ENCODE measurements at places on chromosomes 16 and 17.

DNA sequence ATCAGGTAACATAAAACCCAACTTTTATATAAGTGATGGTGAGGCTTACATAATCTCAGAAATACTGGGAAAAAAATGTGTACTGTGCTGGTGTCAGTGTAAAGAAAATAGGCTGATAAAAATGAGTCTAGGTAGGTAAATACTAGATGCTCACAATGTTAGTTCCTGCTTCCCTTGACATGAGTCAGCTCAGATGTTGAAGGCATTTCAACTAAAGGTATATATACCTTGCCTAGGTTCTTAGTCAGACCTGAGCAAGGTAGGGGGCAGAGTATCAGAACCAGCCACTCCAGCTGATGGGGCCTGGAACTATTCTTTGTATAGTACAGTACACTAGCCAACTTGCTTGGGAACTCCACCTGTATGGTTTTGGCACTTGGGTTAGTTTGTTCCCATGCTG lies 51.0 kb upstream of the CA10 start:
- no peak for DNase-seq

DNA sequence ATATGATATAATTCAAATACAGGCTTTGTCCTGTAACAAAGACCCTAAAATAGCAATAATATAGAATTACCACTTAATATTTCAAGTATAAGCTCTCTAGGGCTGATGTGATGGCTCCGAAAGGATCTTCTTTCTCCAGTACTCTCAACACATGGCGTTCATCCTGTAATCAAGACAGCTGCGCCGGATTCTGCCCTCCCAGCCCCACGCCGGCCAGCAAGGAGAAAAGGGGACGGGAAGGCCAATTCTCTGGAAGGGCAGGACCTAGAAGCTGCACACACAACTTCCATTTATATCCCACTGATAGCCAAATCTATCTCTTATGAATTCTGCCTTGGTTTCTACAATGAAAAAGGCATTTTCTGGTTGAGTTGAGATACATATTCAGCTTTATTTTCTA lies 32.0 kb downstream of the CCDC182 start:
- no peak for DNase-seq

- no peak for DNase-seq
Observed at GRCh38 chr17:7440113-7440833, 961 bp downstream of the FGF11 start.

DNA sequence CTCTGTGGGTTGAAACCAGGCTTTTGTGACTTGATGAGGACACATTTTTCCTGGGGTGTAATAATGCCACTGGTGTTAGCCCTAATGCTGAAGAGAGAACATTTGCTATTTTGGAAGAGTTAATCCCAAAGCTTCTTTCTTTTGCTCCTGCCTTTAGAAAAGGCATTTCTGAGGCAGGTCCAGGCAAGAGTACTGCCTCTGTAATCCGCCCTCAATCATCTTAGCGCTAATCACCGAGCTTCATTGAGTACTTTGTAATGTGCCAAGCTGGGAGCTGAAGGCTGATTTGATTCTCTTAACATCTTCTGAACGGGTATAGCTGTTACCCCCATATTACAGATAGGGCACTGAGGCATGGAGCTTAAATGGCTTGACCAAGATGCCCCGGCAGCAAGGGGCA lies 60.3 kb downstream of the AKAP1 start:
- no peak for DNase-seq

DNA sequence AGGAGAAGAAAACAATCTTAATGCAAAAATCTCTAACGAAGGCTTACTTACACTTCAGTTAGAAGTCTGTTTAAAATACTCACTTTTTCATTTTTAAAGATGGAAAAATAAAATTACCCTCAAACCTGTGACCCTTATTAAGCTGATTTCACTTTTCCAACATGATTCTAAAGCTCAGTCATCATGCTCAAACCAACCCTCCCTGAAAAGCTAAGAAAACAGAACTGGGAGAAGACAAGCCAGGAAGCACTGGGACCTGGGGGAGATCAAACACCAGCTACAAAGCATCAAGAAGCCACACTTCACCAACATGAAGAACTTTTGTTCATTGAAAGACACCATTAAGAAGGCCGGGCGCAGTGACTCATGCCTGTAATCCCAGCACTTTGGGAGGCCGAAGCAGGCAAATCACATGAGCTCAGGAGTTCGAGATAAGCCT lies 88.8 kb downstream of the LITAF start:
- no peak for DNase-seq

DNA sequence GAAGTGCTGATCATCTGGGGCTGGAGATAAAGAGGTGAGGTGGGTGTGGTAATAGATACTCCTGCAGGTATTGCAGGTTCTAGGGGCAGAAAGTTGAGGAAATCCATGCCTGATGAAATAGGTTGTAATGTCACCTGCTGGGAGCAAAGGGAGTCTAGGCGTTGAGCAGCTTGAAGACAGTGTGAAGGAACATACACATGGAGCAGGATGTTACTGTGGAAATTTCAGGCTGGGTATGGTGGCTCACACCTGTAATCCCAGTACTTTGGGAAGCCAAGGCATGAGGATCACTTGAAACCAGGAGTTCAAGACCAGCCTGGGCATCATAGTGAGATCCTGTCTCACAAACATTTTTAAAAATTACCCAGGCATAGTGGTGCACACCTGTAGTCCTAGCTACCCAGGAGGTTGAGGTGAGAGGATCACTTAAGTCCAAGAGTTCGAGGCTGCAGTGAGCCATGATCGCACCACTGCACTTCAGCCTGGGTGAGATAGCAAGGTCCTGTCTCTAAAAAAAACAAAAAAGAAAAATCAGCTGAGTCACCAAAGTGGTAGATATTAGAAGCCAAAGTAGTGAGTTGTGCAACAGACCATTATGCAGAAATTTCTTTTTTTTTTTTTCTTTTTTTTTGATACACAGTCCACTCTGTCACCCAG lies 9.1 kb upstream of the CRYBA1 start:
- no peak for DNase-seq

- DNase-seq = no peak
Observed at GRCh38 chr17:27660436-27660835, 29.4 kb downstream of the LGALS9 start.

DNA sequence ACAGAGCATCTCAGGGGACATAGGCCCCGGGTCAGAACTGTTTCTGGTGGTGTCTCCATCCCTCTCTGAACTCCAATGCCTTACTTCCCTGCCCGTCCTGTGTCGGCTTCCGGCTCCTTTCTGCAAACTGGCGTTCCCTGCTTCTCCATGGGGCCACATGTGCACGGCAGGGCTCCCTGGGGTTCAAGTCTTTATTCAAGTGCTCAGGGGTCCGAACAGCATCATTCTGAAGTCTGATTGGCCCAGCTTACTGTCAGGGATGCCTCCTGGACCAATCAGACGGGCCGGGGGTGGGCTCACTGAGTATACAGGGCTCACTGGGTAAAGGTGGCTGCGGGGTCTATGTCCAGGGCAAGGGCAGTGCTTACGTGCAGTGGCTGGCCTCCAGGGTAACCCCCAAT lies 17.1 kb downstream of the C16orf82 start:
- DNase-seq = no peak

- DNase-seq = no peak
Observed at GRCh38 chr16:68993456-68993855, 112.0 kb upstream of the HAS3 start.

- DNase-seq = no peak
Observed at GRCh38 chr17:39447561-39447960, 3.5 kb downstream of the MED1 start.

DNA sequence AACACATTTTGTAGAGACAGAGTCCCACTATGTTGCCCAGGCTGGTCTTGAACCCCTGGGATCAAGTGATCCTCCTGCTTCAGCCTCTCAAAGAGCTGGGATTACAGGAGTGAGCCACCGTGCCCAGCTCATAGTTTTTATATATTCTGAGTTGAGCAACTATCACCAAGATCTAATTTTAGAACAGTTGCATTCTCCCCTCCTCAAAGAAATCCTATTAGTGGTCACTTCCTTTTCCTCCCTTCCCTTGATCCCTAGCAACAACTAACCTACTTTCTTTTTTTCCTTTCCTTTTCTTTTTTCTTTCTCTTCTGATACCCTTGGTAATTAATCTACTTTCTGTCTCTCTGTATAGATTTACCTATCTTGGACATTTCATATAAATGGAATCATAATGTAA lies 61.5 kb upstream of the B4GALNT2 start:
- DNase-seq = no peak

DNA sequence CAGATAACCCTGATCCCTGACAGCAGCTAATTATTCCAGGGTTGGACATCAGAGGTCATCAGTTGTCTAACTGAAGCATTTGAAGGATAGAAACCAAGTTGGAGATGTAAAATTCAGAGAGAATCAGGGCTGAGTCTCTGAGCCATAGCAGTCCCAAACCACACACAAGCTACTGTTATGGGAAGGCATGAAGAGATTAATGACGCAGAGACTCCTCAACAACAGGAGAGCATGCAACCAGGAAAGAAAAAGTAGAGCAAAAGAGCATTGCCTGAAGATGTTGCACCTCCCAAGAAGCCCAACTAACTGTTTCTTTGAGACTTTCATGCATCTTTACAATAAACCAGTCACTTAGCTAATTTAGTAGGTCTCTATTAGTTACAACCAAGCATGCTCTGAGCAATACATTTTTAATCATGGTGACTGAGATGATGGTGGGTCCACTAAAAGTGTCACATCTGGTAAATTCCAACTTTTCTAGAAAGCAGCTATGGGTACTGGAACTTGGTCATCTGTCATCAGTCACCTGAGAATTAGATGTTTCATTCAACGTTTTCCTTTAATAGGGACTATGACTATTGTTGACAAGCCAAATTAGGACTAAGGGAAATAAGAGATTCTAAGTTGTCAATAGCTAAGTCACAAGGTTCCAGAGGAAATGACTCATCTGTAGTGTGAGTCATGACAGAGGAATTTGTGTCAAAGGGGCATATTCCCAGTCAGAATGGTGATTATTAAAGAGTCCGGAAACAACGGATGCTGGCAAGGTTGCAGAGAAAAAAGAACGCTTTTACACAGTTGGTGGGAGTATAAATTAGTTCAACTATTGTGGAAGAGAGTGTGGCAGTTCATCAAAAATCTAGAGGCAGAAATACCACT lies 239.8 kb downstream of the CHD9NB start:
- no peak for DNase-seq

GRCh38 chr16:87288753-87289362 lies 28.3 kb downstream of the C16orf95 start:
- no peak for DNase-seq

DNA sequence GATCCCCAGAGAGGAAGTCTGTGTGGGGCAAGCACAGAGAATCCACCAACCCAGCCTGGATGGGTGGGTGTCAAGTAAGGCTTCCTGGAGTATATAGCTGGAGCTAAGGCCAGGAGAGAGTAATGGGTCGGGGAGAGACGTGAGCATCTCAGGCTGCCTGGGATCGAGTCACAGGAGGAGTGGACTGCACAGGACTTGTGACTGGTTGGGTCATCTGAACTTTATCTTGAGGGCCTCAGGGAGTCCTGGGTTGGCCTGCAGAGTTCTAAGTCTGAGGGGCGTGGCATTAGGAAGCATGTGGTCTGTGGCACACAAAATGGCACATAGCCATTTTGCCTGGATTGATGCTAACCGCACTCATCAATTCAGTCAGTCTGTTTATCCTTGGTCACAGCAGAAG lies 1.5 kb downstream of the PLA2G15 start:
- DNase-seq = no peak

DNA sequence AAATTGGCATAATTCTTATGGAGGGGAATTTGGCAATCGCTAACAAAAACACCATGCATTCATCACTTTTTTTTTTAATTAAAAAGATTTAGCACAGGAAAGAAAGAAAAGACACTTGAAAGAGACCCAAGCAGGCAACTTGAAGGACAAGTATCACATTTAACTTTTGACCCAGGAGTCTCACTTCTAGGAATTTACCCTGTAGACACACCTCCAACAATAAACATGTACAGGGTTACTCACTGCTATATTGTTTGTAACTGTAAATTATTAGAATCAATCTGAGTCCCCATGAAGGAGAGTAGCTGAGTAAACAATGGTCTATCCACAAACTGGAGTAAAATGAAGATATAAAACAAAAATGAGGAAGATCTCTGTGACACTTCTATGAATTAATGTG lies 10.1 kb downstream of the KIAA0753 start:
- no peak for DNase-seq

GRCh38 chr16:56368545-56368944 lies 56.8 kb downstream of the AMFR start:
- DNase-seq = no peak

GRCh38 chr16:8739989-8740704 lies 57.3 kb downstream of the TMEM186 start:
- DNase-seq = no peak

Data from Peyer's patch (tissue), 4 donors.